ENCODE measurements at places on chromosomes 6 and 20.
A peak's percentile ranks its signal among the peaks of the same experiment; 100 is the strongest.

DNA sequence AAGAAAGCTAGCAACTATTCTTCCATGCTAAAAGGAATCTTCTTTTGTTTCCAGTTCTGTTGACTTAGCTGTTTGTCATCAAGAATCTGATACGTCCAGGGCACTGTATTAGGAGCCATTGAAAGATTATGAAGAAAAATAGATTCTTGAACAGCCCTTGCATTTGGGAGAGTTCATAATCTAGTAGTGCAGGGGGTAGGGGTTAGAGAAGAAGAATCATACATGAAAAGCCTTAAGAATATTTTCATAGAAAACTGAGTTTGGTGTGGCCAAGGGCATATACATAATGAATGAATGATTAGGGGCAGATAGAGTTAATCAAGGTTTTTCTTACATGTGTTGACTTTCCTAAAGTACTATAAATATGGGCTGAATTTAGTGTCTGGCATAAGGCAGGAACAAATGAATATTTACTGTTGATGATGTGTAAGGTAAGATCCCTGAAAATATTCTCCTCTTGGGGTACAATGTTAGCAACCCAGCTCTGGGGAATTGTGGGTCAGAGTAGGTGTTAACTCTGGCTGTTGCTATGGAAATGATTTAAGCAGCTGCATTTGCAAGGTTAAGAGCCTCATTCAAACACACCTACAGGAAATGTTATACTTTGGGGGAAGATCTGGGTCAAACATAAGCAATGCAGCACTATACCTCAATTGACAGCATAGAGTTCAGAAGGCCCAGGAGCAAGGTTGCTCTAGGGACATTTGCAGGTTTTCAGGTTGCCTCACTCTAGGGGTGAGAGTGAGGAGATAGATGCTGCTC is 667.3 kb upstream of the CITED2 start:
- DNase-seq, result no peak

DNA sequence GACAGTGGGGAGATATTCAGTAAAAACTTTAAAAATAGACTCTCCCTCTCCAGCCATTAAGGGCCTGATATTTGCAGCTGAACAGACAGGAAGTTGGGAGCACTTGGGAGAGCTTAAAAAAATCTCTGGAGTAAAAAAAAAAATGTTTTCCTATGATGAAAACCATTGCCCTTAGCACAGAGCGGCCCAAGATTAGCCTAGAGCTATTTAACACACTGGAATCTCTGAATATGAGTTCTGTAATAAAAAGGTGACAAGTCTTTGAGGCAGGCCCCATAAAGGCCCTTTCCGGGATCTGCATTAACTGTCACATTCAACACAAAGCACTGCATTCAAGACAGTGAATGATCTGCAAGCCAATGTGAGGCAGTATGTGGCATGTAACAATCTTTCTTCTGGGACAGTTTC is 393.7 kb downstream of the ZFAND3 start:
- DNase-seq, result no peak

DNA sequence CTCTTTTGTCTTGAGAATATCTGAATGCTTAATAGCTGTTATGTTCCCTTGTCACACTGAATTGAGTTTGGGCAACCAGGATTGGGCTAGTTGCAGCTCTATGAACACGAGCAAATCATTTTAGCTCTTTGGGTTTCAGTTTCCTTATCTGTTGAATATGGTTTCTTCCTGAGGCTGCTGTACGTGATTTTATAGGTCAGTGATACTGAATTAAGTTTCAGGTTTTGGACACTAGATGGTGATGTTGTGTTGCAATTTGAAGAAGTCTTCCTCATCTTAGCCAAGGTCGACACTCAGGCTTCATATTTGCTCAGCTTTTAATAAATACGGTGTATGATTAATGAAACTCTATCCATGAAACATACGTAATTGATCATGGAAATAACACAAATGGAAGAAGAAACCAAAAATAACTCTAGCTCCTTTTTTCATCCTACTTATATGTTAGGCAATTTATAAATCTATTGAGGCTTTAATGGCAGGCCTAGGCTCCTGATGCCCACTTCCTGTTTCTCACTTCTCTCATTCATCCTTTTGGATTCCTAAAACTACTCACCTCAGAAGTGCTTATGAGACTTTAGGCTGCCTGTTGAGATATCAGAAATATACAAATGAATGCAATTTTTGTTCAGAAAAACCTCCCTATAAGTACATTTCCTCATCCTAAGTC is 354.1 kb upstream of the MAP3K7 start:
- peak; percentile 71 for DNase-seq

DNA sequence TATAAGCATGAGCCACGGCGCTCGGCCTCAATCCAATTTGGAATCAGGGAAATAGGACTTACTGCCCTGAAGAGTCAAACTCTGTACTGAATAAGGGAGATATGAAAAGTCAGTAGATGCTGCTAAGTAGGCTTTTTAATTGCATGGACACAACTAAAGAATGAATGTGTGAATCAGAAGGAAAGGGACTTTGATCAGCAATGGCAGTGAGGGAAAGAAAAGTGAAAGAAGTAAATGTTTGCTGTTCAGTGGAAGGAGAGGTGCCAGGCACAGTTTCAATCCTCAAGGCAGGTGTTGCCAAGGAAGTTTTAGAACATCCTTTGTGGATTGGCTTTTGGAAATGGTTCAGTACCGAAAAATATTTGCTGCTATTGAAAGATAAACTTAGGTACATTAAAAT is 62.2 kb upstream of the GCM1 start:
- DNase-seq, result no peak

GRCh38 chr6:65505736-65506135 is 201.3 kb downstream of the EYS start:
- no peak for DNase-seq

DNA sequence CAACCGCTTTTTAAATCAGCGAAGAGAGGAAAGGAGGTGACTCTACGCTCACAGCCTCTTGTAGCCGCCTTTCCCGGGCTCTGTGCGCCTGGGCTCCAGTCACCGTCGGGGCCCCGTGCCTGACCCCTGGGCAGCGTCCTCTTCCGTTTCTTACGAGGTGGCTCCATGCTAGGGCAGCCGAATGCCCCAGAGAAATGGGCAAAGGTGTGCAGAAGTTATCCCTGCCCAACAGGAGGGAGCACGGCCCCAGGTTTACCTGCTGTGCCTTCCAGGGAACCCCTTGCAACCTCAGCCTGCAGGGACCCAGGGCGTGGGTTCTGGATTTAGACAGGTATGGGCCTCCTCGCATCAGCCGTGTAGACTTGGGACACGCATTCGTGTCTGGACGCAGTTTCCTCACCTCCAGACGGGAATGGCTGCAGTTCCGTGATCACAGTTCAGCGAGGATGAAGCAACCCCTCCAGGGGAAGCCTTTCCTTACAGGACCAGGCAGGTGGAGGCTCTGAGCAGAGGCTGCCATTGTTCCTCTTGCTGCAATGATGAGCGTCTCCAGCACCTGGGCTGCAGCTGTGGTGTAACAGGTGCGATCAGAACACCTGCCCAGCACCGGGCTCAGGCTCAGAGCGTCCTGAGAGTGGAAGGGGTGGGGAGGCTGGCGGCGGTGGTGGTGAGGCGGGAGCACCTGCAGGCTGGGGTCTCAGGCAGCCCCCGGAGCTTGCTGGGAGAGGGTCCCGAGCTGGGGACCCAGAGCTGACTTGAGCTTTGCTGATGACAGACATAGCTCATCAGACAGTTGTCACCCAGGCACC is 81.3 kb upstream of the BHLHE23 start:
- DNase-seq, result no peak

DNA sequence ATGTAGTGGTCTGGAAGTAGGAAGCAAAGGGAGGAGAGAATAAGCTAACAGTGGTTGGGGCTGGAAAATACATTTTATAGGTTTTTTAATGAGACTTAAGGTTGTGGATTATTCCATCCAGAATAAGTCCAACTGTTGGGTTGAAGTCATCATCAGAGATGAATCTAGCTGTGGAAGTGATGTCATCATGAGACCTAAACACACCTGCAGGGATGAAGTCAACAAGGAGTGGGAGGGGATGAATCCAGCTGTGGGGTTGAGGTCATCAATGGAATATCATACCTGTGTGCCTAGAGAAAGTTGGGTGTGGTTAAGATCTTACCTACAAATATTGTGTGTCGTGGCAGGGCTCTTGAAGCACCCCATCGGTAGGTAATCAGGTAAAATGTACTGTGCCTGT is 730.7 kb downstream of the RFPL4B start:
- DNase-seq, result no peak

Measured in hematopoietic multipotent progenitor cell treated with erythropoietin and hydrocortisone succinate and interleukin-3 and kit ligand, for 6 days (in vitro differentiated cells).